ENCODE measurements at places on chromosomes 3 and 15. TPM values are rescaled to one million over a fixed set of nuclear protein-coding genes. Genes with fewer than 3 reads are reported as not detected.

Gene GPR149
- total RNA-seq = not detected

Gene SPSB4
- total RNA-seq = not detected

GRCh38 chr3:8550611-8551010 lies 49.0 kb downstream of the LMCD1 start:
- H3K27me3 ChIP-seq = no peaks in the 10 kb centered on the region
- H3K27ac ChIP-seq = peak overlapping the region; percentile 10
- DNase-seq = no peak
- H3K4me3 ChIP-seq = no peak overlapping the region
- no peaks in the 10 kb centered on the region for H3K4me1 ChIP-seq

Gene CP
- 7.5 TPM for total RNA-seq

- no peaks in the 10 kb centered on the region for H3K27me3 ChIP-seq
- DNase-seq = peak; percentile 61
- no peaks in the 10 kb centered on the region for H3K36me3 ChIP-seq
Observed at GRCh38 chr3:139202226-139202958, 141.4 kb upstream of the MRPS22 start.

DNA sequence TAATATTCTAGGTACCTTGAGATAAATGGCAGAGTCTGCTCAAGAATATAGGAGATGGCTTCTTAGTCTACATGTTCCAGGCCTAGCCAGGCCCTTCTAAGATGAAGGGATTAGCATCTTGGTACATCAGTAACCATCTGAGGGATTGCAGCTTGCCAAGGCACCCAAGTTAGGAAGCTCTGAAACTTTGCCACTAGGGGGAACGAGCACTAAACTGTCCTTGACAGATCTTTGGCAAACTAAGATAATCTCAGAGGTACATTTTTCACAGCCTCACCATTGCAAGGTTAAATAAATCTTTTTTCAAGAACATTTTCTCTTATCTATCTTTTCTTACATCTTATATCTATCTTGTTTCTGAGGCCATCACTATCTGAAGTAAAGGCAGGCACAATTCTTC lies 351.2 kb downstream of the RAP2B start:
- no peak overlapping the region for H3K4me3 ChIP-seq
- no peak for DNase-seq
- no peaks in the 10 kb centered on the region for H3K27me3 ChIP-seq
- H3K4me1 ChIP-seq = no peaks in the 10 kb centered on the region
- H3K36me3 ChIP-seq = no peaks in the 10 kb centered on the region

DNA sequence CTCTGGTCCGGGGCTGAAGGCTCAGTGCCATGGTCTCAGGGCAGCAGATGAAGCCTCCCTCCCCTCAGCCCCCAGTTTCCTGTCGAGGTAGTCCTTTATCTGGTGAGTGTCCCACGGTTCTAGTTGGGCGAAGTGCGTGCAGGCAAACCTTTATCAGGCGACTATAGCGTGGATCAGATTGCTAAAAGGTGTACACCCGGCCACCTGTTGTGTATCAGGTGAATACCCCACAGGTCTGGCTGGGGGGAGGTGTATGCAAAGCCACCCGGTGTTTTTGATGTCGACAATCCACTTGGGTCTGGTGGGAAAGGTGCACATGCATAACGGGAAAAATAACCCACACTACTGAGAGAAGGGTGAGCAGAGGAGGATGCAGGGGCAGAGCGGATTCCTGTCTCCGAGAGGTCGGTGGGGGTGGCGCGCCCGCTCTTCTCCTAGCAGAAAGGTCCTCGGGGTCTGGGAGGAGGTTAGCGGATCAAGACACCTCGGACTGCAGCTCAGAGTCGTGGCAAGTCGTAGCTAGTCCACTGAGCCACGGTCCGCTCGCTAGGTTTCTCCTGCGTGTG lies 507 bp downstream of the SLC12A6 start:
- peak; percentile 44 for DNase-seq
- peak overlapping the region; percentile 89 for H3K4me3 ChIP-seq
- H3K36me3 ChIP-seq = peaks cover 23% of the 10 kb centered on the region
- peaks cover 38% of the 10 kb centered on the region for H3K4me1 ChIP-seq

GRCh38 chr3:180417241-180417640 lies 184.7 kb upstream of the TTC14 start:
- no peak overlapping the region for H3K4me3 ChIP-seq
- H3K27me3 ChIP-seq = no peaks in the 10 kb centered on the region
- H3K4me1 ChIP-seq = no peaks in the 10 kb centered on the region
- H3K36me3 ChIP-seq = no peaks in the 10 kb centered on the region

GRCh38 chr15:59399465-59400102 lies 26.9 kb upstream of the MYO1E start:
- H3K4me3 ChIP-seq = no peak overlapping the region
- no peaks in the 10 kb centered on the region for H3K27me3 ChIP-seq
- H3K36me3 ChIP-seq = no peaks in the 10 kb centered on the region
- no peak for DNase-seq
- no peak overlapping the region for H3K27ac ChIP-seq

Gene INTS14
- total RNA-seq = 7.2 TPM

Gene DZIP1L
- total RNA-seq = 41.9 TPM

Gene CCR3
- not detected for total RNA-seq

DNA sequence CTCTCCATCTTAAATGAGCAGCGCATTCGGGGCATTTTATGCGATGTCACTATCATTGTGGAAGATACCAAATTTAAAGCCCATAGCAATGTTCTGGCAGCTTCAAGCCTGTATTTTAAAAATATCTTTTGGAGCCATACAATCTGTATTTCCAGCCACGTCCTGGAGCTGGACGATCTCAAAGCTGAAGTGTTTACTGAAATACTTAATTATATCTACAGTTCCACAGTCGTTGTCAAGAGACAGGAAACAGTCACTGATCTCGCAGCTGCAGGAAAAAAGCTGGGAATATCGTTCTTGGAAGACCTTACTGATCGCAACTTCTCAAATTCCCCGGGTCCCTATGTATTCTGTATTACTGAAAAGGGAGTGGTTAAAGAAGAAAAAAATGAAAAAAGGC lies 44.4 kb upstream of the RASA2 start:
- peak overlapping the region; percentile 3 for H3K4me3 ChIP-seq
- H3K36me3 ChIP-seq = peaks cover 58% of the 10 kb centered on the region
- H3K27ac ChIP-seq = peak overlapping the region; percentile 68
- peaks cover 82% of the 10 kb centered on the region for H3K4me1 ChIP-seq
- H3K27me3 ChIP-seq = no peaks in the 10 kb centered on the region

DNA sequence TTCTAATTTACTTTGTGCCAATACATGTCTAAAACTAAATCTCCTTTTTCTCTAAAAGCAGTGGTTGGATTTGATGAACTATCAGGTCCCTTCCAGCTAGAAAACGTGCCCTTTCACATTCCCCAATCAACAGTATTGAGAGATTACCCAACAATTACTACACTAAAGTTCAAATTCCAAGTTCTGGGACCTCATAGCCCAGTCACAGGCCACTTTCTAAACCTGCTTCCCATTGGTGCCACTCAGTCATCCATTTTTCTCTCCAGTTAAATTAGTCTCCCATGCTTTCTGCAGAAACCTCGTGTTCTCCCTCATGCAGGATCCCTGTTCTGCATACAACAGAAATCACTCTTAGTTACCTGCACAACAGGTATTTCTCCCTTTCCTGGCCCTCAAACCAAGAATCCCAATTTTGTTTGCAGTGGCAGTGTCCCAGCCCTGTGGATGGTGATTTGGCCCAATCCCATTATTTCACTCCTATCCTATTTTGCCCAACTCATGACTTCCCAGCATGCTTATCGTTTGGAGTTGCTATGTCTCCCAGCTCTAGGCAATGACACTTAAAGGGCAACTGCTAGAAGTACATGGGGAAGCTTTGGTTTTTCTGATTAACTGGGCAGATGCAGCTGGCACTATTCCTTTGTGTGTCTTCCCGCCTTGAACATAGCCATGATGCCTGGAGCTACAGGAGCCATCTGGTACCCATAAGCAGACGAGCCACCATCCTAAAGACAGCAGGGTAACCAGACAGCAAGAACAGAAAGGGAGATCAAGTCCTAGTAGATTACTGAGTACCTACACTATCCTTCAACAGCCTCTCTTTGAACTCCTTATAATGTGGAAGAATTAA lies 224.2 kb downstream of the MINAR1 start:
- no peaks in the 10 kb centered on the region for H3K36me3 ChIP-seq
- no peak overlapping the region for H3K4me3 ChIP-seq
- peaks cover 8% of the 10 kb centered on the region for H3K4me1 ChIP-seq
- no peak overlapping the region for H3K27ac ChIP-seq
- DNase-seq = peak; percentile 68

DNA sequence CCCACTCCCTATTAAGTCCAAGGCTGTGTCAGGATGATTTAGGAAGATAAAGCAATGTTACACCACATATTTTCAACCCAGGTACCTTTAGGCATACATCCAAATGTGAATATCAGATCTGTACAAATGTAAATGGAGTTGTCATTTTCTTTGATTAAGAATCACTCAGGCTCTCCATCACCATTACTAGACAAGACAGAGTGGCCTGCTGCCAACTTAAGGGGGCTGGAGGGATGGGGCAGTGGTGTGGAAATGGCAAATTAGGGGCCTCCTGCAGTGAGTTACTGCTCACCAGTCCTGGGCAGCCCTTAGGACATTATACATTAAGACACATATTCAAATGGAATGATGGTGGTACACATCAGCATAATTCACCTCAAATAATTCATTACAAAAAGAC lies 211.0 kb downstream of the TNIK start:
- H3K4me1 ChIP-seq = no peaks in the 10 kb centered on the region
- no peaks in the 10 kb centered on the region for H3K27me3 ChIP-seq
- no peak for DNase-seq

Gene PRKCD
- 37.9 TPM for total RNA-seq

DNA sequence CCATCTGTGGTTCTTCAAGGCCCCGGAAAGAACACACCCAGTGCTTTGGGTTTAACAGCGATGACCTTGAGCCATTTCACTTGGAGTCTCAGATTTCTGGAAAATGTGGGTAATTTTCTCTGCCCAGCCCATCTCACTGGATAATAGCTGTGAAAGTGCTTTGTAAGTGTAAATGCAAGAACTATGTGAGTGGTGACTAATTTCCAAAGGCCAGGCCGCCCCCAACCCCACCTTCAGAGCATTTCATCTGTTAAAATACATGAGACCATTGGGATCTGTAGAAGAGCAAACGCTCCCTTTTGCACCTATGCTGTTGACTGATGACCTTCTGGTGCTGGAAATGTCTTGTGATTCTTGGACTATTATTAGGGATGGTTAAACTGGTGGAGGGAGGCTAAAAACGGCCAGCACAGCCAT lies 196.8 kb upstream of the LPP start:
- no peak overlapping the region for H3K4me3 ChIP-seq
- H3K4me1 ChIP-seq = no peaks in the 10 kb centered on the region
- H3K36me3 ChIP-seq = no peaks in the 10 kb centered on the region
- H3K27me3 ChIP-seq = no peaks in the 10 kb centered on the region

DNA sequence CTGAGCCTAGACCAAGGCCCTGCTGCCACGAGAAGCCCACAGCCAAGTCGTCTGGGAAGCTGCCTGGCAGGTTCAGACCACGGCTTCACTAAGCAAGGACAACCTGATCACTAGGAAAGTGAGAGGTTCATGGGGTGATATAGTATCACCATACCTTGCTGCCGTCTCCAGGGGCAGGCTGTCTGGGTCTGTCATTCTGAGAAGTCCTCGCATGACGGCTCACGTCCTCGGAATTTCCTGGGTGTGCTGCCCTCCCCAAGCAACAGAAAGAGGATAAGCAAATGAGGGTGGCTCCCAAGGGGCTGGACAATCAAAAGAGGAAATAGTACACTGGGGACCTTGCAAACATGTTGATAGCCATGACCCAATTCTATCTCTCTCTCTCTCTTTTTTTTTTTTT lies 207.4 kb upstream of the IGF1R start:
- no peak overlapping the region for H3K27ac ChIP-seq
- no peak for DNase-seq
- H3K36me3 ChIP-seq = no peaks in the 10 kb centered on the region
- H3K4me3 ChIP-seq = no peak overlapping the region
- H3K27me3 ChIP-seq = no peaks in the 10 kb centered on the region

Gene ZNF501
- 7.2 TPM for total RNA-seq

GRCh38 chr3:195906865-195907683 lies 1.3 kb downstream of the TNK2 start:
- H3K27me3 ChIP-seq = no peaks in the 10 kb centered on the region
- peak; percentile 65 for DNase-seq
- peak overlapping the region; percentile 72 for H3K4me3 ChIP-seq
- peaks cover 38% of the 10 kb centered on the region for H3K4me1 ChIP-seq
- H3K36me3 ChIP-seq = no peaks in the 10 kb centered on the region

Gene LRRN1
- total RNA-seq = 2.9 TPM

- peaks cover 46% of the 10 kb centered on the region for H3K4me1 ChIP-seq
- peaks cover 43% of the 10 kb centered on the region for H3K36me3 ChIP-seq
- H3K27me3 ChIP-seq = no peaks in the 10 kb centered on the region
Observed at GRCh38 chr3:179603831-179604230, 607 bp downstream of the MRPL47 start.

- H3K4me1 ChIP-seq = peaks cover 75% of the 10 kb centered on the region
- no peak for DNase-seq
- H3K4me3 ChIP-seq = no peak overlapping the region
- H3K27ac ChIP-seq = no peak overlapping the region
- H3K36me3 ChIP-seq = no peaks in the 10 kb centered on the region
Observed at GRCh38 chr3:99952306-99952705, 134.6 kb downstream of the CMSS1 start.

DNA sequence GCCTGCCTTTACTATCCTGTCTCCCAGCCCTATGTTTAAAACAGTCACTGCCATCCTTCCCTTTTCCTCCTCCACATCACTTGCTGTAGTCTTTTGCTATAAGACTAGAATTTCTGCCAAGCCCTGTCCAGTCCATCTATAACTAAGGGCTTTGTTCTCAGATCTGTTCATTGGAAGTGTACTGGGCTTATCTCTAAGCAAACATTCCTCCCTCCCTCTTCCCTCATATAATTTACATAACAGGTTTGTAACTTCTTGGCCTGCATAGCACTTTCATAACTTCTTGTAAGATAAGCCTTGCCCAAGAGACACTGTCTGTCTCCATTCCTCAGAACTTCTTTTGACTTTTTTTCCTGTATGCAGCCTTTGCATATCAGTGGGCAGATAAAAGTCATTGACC lies 16.7 kb downstream of the TPRG1 start:
- peak; percentile 74 for DNase-seq
- no peak overlapping the region for H3K4me3 ChIP-seq
- H3K27me3 ChIP-seq = no peaks in the 10 kb centered on the region
- no peaks in the 10 kb centered on the region for H3K36me3 ChIP-seq
- H3K27ac ChIP-seq = no peak overlapping the region

DNA sequence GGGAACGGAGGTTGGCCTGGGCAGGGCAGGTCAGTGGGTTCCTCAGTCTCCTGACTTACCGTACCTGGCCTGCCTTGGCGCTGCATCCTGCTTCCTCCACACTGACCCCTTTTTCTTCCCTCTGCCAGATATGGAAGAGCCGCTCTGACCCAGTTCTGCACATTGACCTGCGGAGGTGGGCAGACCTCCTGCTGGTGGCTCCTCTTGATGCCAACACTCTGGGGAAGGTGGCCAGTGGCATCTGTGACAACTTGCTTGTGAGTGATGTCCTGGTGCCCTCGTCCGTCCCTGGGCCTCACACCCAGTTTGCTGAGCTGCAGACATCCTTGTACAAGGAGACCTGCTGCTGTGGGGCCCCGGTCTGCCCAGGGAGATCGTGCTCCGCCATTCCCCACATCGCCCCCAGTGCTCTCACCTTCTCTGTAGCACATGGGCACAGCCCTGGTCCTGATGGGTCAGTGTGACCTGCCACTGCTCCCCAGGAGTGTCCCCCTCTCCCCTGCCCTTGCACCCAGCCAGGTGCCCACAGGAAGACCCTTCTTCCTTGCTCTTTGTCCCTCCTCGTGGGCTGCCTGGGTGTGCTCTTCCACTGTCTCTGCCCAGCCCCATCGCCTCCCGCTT lies 21.0 kb downstream of the PPCDC start:
- peak overlapping the region; percentile 87 for H3K27ac ChIP-seq
- DNase-seq = no peak
- H3K27me3 ChIP-seq = no peaks in the 10 kb centered on the region
- peak overlapping the region; percentile 1 for H3K4me3 ChIP-seq
- peaks cover 55% of the 10 kb centered on the region for H3K4me1 ChIP-seq
